ENCODE measurements at places on chromosomes 2 and 18.
A peak's percentile ranks its signal among the peaks of the same experiment; 100 is the strongest.

DNA sequence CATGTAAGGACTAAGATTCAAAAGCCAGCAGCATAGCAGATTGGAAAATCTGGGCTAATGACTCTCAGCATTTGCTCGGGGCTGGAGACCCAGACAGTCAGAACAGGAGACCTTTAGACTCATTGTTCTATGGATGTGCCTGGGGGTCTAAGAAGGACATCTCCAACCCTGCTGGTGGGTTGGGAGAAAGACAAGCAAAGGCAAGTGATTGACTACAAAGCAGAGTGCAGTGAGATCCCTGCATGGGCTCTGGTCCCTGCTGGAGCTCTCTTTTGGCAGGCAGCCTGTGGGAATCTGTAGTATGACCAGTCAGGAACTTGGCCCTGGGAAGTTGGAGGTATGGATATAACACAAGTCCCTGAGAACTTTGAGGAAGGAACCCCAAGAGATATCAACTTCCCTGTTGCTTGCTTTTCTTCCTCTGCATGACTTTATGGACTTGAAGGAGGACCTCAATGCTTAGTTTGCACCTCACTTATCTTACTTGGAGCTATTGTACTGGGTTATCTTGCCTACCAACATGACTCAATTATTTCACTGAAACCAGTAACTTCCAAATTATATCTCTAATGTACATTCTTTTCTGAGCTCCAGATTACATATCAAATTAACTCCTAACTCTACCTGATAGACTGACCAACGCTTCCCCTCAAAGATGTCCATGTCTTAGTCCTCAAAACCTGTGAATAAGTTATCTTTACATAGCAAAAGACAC, 236.0 kb downstream of the CYRIA start:
- no peak for DNase-seq

- no peak for DNase-seq
These were observed 86.0 kb downstream of the TACR1 start for GRCh38 chr2:75113231-75113869.

- DNase-seq = no peak
These were observed 36.3 kb downstream of the LNPK start for GRCh38 chr2:175965773-175966172.

- DNase-seq = no peak
These were observed 498.4 kb downstream of the XIRP2 start for GRCh38 chr2:167386694-167387093.

DNA sequence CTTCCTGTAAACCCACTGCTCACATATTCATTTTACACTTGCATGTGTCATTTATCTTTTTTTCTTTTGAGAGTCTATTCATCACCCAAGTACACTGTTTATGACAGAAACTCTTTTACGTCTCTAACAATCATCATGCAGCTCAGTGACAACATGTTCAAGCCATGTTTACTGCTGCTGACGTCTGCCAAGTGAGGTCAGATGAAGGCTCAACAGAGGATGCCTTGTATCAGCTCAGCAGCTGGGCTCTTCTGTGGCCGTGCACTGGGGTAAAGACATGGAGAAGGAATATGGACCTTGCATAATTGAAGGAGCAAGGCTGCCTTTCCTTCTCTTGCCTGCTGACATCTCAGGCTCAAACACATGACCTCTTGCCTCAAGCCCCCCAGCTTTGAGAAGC, 99.6 kb downstream of the ADD2 start:
- no peak for DNase-seq

- no peak for DNase-seq
These were observed 166.7 kb downstream of the MCFD2 start for GRCh38 chr2:46748735-46749531.

- DNase-seq = no peak
These were observed 3.2 kb downstream of the RAB3GAP1 start for GRCh38 chr2:135055182-135055786.

DNA sequence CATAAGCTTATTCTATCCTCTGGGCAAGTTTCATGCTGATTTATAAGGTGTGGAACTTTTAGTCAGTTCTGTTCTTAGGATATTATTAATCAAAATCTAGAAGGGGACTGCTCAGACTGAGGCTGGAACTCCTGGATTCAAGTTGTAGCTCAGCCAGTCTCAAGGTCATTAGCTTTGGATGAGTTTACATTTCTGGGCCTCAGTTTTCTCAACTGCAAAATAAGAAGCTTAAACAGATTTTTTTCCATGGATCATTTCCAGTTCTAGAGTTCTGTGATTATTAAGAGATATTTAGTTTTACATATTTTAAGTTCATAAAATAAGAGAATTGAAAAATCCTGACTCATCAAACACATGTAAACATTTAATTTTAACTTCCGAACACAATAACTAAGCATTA, 442.5 kb upstream of the PKDCC start:
- no peak for DNase-seq

- DNase-seq = no peak
These were observed 180.4 kb downstream of the FAM210A start for GRCh38 chr18:13545955-13546354.

DNA sequence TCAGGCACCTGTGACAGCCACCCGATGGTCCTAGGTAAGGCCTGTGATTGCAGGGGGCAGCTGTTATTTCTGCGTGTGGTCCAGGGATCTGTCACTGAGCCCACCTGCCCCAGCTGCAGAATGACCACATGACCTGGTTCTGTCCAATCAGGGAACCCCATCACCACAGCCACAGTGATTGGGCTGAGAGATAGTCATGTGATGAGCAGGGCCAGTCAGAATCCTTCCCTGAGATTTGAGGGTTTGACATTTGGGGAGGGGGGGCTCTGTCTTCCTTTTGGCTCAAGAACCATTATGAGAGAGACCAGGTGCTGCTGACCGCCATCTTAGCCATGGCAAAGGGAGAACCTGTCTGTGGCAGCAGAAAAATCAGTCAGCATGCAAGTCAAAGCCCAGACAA, 147.2 kb downstream of the SMAD7 start:
- no peak for DNase-seq

- no peak for DNase-seq
These were observed 796.1 kb downstream of the DCDC2C start for GRCh38 chr2:4499316-4500030.

DNA sequence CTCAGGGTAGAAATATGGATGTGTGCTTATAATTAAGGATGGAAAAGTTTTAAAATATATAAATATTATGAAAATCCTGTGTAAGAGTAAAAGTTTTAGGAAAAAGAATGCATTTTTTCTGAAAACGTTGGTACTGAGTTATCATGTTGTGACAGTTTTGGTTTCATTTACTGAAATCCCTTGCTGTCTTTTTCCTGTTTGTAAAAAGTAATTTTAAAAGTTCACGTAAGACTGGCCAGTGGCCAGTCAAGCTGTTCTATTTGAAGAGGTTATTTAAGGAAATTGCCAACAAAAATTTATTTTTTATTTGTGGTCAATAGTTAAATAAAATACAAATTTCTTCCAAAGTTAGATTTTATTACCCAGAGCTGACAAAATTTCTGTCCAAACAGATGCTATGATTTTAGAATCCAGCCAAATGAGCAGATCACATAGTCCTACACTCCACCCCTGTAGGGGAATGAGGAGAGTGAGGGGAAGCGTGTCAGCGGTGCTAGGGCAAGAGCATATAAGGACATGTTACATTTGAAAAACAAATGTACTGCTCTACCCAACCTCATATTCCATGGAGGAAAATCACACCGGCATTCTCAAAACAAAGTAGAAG, 297.8 kb upstream of the TFPI start:
- no peak for DNase-seq

- DNase-seq = no peak
These were observed 46.5 kb downstream of the UNC50 start for GRCh38 chr2:98654699-98655495.

DNA sequence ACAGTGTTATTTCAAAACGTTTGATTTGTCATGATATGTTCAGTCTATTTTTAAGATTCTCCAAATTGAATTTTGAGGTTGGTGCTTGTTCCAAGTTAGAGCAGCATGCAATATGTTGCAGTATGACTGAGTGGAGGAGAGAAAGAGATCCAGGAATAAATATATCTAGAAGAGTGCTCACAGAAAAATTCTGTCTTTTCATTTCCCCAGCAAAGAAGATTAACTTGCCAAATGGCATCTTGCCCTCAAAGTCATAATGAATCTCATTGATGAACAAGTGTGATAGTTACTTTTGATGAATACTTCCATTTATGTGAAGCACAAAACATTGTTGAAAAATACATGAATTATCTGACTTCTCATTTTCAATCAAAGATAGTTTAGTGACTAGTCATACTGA, 95.9 kb downstream of the KCNJ3 start:
- no peak for DNase-seq

GRCh38 chr2:157194097-157194688, 63.3 kb upstream of the GALNT5 start:
- DNase-seq = peak; percentile 70

GRCh38 chr2:206193671-206194357, 34.1 kb downstream of the EEF1B2 start:
- no peak for DNase-seq

DNA sequence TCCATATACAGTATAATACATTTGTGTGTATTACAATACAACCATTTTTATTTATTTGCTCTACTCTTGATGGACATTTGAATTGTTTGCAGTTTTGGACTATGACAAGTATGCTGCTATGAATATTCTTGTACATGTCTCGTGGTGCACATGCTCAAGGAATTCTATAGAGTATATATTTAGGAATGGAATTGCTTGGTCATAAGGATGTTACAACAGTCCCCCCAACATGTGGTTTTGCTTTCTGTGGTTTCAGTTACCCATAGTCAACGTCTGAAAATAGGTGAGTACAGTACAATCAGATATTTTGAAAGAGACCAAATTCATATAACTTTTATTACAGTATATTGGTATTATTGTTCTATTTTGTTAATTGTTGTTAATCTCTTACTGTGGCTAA, 24.1 kb upstream of the PLEKHM3 start:
- DNase-seq = no peak

DNA sequence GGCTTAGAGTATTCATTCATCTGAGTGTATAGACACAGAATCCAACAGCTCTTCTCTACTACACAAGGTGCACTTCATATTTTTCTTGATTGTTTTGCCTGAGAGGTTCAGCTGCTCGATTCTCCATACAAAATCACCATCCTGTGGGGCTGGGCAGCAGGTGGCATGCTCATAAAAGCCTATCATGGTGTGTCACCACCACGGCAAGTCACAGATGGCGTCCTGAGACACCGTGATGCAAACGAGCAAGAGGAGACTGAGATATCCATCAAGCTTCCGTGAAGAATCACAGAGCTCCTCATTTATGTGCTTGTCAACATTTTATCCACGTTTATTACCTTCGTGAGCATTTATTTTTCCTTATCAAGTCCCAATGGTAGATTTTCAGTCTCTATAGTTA, 22.4 kb upstream of the NRP2 start:
- no peak for DNase-seq

DNA sequence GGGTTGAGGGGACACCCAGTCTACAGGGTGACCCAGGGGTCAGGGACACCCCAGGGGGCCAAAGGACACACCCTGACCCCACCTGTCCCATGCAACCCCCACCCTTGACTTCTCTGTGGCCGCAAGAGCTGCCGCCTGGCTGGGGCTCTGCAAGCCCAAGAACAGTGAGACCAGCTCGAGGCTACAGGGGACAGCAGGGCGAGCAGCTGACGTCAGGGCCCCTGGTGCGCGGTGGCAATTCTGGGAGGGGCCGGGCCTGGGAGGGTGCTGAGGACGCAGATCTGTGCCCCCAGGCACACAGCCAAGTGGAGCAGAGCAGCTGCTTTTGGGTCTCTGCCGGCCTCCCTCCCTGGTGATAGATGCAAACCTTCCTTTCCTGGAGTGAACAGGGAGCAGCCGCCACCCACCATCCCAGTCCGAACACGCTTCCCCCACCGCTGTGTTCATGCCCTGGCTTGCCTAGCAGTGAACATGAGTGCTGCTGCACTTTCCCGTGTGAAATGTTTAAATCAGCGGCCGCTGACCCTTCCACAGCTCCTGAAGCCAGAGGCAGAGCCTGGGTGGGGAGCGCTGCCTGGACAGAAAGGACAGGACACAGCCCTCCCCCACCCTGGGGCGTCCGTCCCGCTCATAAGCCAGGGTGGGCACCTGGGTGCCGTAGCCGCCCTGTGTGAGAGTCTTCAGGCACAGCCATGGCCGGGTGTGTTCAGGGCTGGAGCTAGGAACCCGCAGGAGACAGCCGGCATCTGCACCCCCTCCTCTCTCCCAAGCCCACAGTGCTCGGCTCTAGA, 46.9 kb downstream of the SLC66A2 start:
- no peak for DNase-seq

- DNase-seq = no peak
These were observed 1.6 kb upstream of the KLF7 start for GRCh38 chr2:207167099-207167923.

DNA sequence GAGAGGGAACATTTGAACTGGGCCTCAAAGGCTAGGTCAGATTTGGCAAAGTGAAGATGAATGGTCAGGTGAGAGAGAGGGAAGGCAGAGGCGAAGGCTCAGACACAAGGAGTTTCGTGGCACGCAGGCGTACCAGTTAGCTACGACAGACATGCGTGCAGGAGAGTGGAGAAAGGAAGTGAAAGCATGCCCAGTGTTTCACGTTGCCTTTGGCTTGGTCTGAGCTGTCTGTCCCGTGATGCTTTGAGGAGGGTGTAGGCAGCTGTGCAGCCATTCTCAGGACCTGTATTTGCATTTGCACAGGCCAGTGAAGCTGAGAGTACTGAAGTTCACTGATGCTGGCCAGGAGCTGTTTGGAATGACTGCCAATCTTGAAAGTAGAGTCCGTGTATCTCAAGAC, 69.5 kb downstream of the HNRNPLL start:
- DNase-seq = no peak

DNA sequence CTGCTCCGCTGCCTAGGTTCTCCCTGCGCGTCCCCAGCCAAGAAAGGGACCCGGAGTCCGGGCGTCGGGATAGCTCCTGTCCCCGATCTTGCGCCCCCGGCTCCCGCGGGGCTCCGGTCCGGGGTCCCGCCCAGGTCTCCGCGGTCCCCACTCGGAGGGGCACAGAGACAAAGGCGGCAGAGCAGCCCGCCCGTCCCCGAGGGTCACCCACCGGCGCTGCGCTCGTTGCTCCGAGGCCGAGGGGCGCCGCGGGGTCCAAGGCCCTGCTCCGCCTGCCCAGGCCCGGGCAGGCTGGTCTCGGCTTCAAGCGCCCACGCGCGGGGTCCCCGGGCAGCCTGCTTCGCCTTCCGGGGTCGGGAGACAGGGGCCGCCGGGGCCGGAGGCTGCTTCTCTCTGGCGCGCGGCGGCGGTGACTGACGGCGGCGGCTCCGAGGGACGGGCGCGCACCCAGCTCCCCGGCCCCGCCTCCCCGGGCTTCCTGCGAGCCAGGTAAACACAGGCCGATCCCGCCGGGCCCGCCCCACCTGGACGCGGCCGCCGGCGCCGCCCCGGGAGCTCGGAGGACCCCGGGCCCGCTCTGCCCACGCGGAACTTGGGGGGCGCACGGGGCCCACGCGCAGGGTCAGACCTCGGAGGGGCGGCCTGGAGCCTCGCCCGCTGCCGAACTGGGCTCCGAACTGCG, at the start of gene MBP:
Gene MBP (minus strand): TSS at position 415 of the 682 bp plus-strand sequence. CDS start 27,522 bp downstream, outside the sequence.
- peak; percentile 60 for DNase-seq

- DNase-seq = no peak
These were observed 15.6 kb downstream of the RNF144A start for GRCh38 chr2:6932828-6933227.

DNA sequence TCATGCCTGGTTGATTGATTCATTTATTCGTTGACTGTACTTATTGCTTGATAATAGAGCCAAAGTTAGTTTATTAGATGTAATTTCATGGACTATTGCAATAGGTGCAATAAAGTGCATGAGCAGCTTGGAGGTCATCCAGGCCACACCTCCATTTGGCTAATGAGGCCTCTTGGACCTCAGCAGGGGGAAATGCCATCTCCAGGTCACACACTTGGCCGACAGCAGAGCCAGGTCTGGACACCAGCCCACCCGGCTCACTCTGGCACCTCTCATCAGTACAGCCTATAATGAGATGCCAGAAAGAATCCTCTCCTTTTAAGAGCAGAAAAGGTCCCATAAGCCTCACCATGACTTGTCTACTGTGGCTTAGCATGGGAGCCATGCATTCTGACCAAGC, 71.2 kb upstream of the AFF3 start:
- no peak for DNase-seq

Measured in T-helper 2 cell (primary cell).